ENCODE measurements at places on chromosomes 5 and 9.

DNA sequence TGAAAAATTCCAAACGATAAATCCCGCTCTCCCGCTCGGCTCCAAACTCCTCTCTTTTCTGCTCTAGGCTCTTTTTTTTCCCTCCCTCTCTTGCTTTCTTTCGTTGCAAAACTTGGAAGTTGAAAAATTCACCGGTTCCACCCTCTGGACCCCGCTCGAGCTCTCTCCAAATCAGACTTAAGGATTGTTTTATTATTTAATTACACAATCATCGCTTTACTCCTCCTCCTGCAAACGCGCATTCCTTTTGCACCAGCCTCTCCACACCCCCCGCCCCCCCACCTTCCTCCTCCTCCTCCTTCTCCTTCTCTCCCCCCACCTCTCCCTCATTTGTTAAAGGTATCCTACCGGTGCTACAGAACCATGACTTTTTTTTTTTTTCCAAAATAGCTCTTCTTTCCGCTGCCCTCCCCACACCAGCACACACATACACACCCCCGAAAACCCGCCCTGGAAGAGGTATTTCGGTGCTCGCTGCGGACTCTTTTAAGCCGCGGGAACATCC lies 535 bp upstream of the NFIB start:
- no peak for DNase-seq

- DNase-seq, result no peak
These were observed 62.7 kb downstream of the RAB14 start for GRCh38 chr9:121138973-121139372.

DNA sequence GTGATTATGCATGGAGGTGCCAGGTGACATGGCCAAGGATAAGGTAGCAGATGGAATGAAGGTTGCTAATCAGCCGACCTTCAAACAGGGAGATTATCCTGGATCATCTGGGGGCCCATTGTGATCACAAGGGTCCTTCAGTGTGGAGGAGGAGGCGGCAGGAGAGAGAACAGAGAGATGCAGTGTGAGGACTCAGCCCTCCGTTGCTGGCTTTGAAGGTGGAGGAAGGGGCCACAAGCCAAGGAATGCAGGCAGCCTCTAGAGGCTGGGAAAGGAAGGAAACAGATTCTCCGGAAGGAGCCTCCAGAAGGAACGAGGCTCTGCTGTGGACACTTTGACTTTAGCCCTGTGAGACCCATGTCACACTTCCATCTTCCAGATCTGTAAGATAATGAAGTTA lies 27.4 kb upstream of the EEIG1 start:
- DNase-seq, result no peak

- no peak for DNase-seq
These were observed 11.7 kb downstream of the BICD2 start for GRCh38 chr9:92752812-92753404.

- no peak for DNase-seq
These were observed 205.6 kb downstream of the PSAT1 start for GRCh38 chr9:78502566-78502965.

GRCh38 chr9:136880651-136881050 lies 5.7 kb upstream of the TRAF2 start:
- DNase-seq, result no peak

DNA sequence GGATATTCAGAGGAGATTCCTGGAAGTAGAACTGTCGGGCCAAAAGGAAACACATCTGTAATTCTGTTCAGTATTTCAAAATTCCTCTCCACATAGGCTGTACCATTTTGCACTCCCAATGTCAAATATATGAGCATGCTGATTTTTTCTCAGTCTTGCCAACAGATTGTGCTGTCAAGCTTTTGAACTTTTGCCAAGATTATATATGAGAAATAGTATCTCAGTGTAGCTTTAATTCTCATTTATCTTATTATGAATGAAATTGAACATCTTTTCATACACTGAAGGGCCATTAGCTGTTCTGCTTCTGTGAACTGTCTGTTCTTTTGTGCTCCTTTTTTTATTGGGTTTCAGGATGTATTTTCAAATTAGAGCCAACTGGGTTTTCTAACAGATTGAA lies 907.1 kb downstream of the MAT2B start:
- no peak for DNase-seq

DNA sequence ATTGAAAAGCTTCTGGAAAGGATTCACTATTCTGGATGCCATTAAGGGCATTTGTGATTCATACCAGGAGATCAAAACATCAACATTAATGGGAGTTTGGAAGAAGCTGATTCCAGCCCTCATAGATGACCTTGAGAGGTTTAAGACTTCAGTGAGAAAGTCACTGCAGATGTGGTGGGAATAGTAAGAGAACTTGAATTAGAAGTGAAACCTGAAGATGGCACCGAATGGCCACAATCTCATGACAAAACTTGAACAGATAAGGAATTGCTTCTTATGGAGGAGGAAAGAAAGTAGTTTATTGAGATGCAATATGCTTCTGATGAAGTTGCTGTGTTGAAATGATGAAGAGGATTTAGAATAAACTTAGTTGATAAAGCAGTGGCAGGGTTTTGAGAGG lies 254.6 kb upstream of the SLC24A2 start:
- no peak for DNase-seq

- DNase-seq, result no peak
These were observed 53.9 kb downstream of the MEF2C start for GRCh38 chr5:88829054-88829453.

GRCh38 chr9:93013856-93014582 lies 44.5 kb upstream of the SUSD3 start:
- no peak for DNase-seq

DNA sequence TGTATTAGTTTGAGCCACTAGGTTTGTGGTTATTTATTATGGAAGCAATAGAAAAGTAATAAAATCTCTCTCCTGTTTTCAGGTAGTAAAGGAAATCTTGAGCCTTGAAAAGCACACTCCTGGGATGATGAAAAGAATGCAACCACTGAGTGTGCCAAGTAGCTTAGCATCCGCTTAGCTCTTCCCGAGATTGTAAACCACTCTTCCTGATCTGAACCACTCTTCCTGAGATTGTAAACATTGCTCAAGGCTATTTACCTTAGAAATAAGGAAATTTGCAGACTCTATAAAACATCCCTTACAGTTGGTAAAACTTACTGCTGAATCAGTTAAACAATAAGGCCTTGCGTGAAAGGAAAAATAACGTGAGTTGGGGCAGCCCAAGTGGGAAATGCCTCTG lies 17.4 kb upstream of the IL33 start:
- DNase-seq, result no peak

DNA sequence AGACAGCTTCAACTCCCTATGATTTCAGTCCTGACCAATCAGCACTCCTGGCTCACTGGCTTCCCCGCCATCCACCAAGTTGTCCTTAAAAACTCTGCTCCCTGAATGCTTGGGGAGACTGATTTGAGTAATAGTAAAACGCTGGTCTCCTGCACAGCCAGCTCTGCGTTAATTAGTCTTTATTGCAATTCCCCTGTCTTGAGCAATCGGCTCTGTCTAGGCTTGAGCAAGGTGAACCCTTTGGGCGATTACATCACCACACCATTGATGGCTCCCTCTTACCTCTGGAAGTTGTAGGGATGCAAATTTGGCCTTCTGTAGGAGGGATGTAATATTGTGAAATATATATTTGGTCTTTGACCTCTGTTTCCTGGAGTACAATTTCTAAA lies 2.9 kb upstream of the SLC23A1 start:
- DNase-seq, result no peak

DNA sequence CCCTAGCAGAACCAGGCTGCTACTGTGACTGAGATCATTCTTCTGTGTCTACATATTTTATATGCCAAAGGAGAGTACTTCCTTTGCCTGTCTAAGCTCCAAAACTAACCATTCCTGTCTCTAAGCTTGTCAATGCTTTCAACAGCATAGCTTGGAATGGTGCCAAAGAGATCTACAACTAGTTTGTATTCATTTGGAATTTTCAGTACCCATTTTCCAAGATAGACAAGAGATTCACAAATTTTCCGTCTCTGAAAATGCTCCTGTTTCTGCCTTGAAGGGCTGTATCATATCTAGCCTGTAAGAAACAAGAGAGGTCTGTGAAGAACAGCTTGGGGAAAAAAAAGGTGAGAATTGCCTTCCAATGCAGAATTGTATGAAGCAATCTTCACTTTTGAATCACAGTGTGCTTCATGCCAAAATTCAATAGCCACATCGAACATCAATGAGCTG lies 334.4 kb upstream of the ACTBL2 start:
- DNase-seq, result no peak

DNA sequence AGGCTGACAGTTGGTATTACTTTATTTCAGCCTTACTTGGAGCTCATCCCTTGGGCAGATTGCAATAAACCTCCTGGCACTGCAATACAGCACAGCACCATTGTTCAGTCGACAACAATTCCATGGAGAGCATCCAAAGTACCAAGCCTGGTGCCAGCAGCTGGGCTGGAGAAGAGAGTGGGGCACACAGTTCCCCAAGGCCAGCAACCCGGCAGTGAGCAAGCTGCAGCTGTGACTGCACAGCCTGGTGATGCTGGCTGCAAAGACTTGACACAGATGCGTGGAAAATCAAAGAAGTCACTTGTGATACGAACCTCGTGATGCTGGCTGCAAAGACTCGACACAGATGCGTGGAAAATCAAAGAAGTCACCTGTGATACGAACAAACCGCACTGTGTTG lies 125.4 kb downstream of the ATPSCKMT start:
- no peak for DNase-seq

- DNase-seq, result no peak
These were observed 11.1 kb upstream of the MLANA start for GRCh38 chr9:5879419-5880181.

DNA sequence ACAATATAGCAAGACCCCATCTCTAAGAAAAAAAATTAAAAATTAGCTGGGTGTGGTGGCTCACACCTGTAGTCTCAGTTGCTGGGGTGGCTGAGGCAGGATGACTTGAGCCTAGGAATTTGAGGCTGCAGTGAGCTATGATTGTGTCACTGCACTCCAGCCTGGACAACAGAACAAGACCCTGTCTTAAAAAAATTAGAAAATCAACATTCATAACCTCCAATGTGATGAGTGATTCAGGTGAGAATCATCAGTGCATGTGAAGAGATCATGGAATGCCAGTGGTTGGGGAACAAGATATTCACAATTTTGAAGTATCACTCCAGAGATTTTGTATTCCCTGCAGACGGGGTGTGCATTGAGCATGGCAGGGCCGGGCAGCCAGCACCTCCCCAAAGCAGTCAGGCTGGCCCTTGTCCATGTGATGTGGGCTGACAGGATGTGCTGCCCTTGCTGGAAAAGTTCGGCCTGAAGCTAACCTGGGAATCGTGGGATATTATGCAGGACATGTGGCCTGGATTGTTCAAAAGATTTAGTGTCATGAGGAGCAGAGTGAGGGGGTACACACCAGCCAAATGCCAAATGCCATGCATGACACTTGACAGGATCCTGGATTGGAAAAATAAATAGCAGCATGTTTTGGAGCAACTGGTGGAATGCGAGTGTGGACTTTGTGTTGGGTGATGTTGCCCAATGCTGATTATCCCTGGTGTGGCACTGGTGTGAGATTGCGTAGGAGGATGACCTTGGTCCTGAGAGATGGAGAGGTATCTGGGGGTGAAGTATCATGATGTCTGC lies 189.0 kb downstream of the RGS3 start:
- DNase-seq, result no peak

- no peak for DNase-seq
These were observed 17.9 kb upstream of the SCGB3A2 start for GRCh38 chr5:147860641-147861025.

- DNase-seq, result no peak
These were observed 19.8 kb downstream of the GABBR2 start for GRCh38 chr9:98688710-98689495.

DNA sequence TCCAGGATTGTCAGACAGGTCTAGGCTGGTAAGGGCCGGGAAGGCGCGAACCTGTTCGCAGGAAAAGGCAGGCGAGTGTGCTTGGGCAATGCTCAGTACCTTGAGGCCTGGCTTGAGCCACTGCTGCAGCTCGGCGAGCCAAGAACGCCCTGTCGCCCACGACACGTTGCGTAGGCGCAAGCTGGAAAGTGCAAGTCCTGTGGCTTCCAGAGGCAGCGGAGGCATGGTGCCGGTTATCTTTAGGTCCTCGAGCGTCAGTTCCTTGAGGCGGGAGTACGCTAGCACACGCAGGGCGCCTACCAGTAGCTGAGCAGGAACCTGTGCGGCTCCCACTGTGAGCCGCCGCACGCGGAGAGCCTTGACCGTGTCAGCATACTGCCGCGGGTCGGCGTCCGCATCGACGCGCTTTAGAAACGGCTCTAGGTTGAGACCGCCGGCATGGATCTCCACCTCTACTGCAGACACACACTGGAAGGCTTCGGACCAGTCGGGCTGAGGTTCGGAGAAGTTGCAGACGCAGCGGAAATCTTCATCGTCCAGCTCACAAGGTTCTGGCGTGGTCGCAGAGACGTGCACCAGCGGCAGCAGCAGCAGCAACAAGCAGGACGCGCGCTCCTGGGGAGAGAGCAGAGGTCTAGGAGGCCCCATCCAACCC lies 482 bp downstream of the CD14 start:
- DNase-seq, result peak; percentile 64

- DNase-seq, result no peak
These were observed 91.4 kb downstream of the ADAMTS16 start for GRCh38 chr5:5231576-5231975.

GRCh38 chr5:137734962-137735554 lies 831 bp downstream of the KLHL3 start:
- peak; percentile 46 for DNase-seq

DNA sequence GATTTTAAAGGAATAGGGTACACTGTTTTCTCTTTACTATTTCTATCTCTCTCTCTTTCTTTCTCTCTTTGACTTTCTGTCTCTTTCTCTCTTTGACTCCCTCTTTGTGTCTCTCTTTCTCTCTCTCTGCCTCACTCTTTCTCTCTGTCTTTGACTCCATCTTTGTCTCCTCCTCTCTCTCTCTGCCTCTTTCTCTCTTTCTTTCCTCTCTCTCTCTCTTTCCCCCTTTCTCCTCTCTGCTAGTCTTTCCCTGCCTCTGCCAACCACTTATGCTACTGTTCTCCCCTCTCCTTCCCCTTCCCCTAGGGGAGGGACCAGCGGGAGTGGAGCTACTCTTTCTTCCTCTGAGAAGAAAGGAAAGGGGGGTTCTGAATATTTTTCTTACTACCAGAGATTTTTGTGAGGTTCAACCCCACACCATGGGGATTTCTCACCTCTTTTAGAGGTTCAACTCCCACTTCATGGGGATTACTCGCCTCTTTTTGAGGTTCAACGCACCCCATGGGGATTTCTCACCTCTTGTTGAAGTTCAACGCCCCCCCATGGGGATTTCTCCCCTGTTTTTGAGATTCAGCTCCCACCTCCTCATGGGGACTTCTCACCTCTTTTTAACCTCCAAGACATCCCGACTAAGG lies 309.9 kb downstream of the NR3C1 start:
- no peak for DNase-seq

GRCh38 chr9:102178811-102179210 lies 440.4 kb upstream of the GRIN3A start:
- no peak for DNase-seq

DNA sequence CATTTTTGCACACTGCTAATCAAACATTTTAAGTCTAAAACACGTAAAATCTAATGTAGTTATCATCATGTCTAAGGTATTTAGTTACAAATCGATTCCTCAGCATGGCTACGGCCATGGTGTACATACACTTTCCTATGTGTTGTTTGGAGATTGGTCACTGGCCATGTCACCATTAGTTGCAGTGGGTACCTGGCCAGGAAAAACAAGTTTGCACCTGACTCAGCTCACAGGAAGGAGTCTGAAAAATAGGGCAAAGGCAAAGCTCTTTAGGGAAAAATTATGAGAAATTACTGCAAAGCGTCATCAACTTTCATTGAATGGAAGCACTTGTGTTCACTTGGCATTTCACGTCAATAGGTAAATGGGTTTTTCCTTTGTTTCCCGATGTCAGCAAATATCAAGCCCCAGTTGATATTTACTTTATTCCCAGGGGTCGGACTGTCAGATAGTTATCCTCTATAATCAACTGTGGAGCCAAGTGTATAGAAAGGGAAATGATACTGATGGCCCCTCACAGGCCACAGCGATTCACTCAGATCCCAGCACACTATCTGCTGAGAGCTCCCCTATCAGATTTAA lies 626.0 kb upstream of the ADAMTS16 start:
- no peak for DNase-seq

Measured in activated CD4-positive, alpha-beta T cell treated with anti-CD3 and anti-CD28 coated beads for 48 hours (primary cell).